ENCODE measurements at places on chromosomes 12 and 14.

DNA sequence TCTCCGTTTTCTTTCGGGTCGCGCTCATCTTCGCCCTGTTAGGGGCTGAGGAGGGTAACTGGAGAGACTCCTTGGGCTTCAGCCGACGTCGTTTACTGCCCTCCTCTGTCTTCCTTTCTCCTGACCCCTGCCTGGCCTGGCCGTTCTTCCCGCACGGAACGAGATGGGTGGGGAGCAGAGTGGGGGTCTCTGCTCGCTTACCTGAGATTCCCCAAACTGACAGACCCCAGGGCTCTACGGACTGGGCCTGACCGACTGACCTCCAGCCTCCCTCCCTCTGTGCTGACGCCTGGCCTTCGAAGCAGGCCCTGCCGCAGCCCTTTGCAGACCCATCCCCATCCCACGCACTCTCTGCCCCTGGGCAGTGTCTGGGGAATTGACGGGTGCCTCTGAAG, 439 bp downstream of the GOLGA5 start:
- DNase-seq: no peak

- DNase-seq: no peak
These were observed 707.5 kb upstream of the TMEM132C start for GRCh38 chr12:127559349-127560040.

DNA sequence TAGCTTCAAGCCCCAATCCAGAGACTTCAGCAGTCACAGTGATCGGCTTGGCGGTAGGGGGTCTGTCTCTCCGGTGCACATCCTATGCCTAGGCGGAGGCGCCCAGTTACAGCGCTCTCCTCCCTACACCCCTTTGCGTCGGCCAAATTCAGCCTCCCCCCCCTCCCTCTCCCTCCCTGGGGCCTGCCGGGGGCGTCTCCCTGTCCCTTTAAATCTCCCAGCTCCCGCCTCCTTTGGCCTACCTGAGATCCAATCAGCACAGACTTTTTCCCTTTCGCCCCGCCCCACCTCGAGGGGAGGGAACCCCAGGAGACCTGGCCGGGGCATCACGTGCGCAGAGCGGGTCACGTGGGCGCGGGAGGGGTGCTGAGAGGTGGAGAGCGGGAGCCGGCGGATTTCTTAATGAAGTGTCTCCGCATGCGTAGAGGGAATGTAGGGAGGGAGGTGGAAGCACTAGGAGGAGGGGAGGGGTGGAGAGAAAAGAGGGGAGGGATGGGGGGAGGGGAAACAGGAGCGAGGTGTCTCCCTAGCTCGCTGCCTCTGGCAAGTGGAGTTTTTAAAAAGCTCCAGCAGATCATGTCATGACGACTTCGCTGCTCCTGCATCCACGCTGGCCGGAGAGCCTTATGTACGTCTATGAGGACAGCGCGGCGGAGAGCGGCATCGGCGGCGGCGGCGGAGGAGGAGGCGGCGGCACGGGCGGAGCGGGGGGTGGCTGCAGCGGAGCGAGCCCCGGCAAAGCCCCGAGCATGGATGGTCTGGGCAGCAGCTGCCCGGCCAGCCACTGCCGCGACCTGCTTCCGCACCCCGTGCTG, at the start of gene HOXC13:
TSS of gene HOXC13 (plus strand) at position 506 of the 815 bp plus-strand sequence. CDS start at position 582, 76 bp downstream.
- DNase-seq: peak; percentile 20

GRCh38 chr12:49897276-49897675, 6.4 kb downstream of the FAIM2 start:
- DNase-seq: no peak

- DNase-seq: no peak
These were observed 370.4 kb downstream of the ALG10 start for GRCh38 chr12:34392741-34393085.

DNA sequence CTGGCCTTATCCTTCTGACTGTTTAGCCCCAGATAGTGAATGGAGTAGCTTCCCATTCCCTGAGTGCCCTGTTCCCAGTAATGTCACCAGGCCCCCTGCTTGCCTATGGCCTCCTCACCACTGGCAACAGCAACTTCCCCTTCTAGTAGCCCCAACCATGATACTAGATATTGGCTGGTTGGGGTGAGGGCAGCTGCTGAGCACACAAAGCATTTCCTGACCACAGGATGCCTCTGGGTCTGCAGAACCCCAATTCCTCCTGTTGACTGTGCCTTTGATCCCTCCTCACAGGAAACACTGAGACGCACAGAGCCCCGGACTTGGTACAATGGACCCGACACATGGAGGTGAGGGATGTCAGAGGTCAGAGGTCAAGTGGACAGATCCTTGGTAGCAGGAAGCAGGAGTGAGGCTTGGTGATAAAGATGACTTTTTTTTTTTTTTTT, 597 bp downstream of the SOAT2 start:
- no peak for DNase-seq

DNA sequence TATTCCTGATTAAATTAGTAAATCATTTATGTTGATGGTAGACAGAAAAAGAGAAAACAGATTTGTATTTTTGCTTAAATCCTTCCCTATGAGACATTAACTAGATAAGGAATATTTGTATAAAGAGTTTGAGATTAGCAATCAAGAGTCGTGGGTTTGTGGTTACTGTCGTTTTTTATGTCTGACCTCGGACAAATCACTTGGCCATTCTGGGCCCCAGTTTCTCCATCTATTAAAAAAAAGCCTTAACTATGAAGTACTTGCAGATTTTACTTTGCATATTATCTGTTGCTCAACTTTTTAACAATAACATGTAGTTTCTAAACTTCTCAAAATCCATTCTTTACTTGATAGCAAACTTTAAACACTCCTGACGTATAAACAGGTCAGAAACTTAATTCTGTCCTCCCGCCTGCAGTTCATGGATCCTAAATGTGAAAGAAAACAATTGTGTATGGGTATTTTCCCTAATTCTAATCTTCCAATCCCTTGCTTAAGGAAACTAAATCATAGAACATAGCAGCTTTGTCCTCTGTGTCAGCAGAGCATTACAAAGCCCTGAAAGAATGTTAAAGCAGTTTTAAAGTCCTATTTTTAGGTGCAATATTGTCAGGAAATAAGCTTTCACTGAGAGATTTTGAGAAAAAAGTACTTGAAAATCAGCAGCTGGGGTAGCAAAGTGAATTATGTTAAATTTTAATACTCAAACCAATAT, 118.2 kb downstream of the GPR135 start:
- no peak for DNase-seq
